ENCODE measurements at places on chromosomes 1 and 21. TPM values are rescaled to one million over a fixed set of nuclear protein-coding genes. Genes with fewer than 3 reads are reported as not detected.

CHIA gene
- not detected for total RNA-seq

DNA sequence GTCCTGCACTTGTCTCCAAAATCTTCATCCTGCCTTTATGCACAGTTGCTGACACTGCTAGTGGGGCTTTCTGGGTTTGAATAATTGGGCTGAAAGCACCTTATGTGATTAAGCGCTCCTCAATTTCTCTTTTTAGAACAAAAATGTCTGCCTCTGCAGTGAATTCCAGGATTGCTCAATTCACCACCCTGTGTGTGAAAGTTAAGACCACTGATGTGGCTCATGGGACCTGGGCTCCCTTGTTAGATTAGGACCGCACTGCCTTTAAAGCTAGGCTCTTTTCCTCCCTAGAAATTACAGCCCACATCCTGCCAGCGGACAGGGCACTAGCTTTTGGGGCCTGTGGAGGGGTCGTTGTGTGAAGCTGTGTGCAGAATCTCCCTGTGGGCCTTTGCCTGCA is 18.8 kb downstream of the KIAA1614 start:
- no peak for DNase-seq

- no peak for DNase-seq
Measured at GRCh38 chr1:195597891-195598290, 1010.3 kb downstream of the KCNT2 start.

- no peak for DNase-seq
Measured at GRCh38 chr1:38213646-38214434, 167.2 kb upstream of the POU3F1 start.

DNA sequence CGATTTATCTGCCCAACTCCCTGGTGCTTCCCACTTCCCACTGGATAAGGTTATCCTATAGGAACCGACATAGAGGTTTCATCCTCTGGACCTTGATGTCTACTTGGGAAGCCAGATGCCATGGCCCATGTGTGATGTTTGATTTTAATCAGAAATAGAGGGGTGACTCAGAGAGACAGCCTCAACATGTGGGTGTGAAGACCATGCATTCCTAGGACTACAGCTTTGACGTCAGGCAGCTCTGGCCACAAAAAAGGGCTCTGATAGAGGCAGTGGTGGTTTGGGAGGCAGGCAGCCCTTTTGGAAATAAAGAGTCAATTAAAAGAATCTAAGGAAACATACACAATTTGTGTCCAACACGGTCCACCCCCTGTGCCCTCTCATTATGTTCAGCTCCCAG is 5.2 kb upstream of the SH2D2A start:
- DNase-seq: no peak

- no peak for DNase-seq
Measured at GRCh38 chr1:201570886-201571624, 32.1 kb downstream of the NAV1 start.

GRCh38 chr1:109240158-109241152 is 8.9 kb upstream of the CELSR2 start:
- DNase-seq: peak; percentile 85

- no peak for DNase-seq
Measured at GRCh38 chr1:97308131-97308530, 586.5 kb downstream of the PTBP2 start.

DNA sequence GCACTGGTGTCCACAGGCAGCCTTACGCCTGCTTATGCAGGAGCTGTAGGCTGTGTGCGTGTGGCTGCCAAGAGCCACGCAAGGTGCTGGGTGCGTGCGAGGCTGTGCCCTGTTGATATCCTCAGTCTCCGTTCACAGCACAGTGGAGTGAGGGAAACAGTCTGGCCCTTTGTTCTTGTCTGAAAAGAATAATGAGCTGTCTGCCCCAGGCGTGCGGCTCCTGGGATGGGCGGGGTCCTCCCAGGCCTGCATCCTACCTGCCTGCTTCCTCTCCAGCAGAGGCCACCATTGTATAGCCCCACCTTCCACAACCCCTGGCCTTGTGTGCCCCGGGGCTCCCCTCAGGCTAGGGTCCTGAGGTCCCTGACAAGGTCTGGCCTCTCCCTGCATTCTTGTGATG is 47.0 kb upstream of the KDM4A start:
- DNase-seq: no peak

- DNase-seq: no peak
Measured at GRCh38 chr1:92538048-92538412, 51.3 kb upstream of the GFI1 start.

DNA sequence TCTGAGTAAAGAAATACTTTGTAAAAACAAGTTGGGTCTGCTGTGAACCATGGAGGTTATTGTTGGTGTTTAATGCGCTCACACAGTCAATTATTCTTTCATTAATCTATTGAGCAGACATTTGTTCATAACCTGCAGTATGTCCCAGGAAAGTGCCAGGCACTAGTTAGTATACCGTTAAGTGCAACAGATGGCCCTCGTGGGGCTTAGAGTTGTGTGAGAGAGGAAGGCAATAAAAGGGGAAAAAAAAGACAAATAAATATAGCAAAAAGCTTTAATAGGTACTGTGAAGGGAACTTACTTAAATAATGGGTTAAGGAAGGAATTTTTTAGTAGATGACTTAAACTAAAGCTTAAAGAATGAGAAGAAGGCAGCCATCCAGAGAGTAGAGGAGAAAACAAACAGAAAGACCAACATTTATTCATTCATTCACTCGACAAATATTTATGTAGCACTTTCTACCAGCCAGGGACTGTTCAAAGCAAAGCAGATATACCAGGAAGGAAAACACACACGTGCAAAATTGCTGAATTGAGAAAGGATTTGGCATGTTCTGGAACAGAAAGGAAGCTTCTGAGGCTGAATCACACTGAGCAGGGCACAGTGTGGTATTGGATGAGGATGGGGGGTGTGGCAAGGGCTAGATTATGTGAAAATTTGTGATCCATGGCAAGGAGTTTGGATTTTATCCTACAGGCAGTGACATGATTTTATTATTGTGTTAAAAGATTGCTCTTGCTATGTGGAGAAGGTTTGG is 296.1 kb upstream of the SGIP1 start:
- no peak for DNase-seq

MNDA gene
- total RNA-seq: 4.9 TPM

- DNase-seq: no peak
Measured at GRCh38 chr1:16924216-16924918, 2.6 kb downstream of the CROCC start.

DNA sequence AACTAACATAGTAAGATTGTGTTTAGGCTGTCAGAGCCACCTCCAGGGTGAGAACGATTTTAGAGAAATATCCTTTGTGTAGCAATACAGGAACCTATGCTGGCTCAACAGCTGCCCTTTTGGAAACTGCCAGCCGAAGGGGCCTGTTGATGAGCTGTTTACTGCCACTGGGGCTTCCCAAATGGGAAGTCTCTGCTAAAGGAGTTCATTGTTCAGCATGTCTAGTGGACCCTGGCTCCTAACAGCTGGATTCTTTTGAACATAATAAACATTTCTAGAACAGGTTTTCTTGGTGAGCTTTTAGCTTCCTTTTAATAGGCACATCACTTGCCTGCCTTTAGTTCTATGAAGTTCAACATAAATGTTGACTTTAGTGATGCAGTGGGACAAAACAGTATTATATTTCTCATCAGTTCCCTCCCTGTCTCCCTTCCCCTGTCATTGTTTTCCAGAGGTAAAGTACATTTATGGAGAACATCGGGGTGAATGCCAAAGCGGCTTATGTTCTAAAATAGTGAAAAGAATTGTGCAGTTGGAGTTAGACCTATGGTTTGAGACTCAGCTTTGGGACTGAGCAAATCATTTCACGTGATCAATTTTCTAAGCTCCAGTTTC is 57.4 kb downstream of the UCK2 start:
- DNase-seq: no peak

- no peak for DNase-seq
Measured at GRCh38 chr21:46068516-46069079, 29.3 kb upstream of the COL6A2 start.

DNA sequence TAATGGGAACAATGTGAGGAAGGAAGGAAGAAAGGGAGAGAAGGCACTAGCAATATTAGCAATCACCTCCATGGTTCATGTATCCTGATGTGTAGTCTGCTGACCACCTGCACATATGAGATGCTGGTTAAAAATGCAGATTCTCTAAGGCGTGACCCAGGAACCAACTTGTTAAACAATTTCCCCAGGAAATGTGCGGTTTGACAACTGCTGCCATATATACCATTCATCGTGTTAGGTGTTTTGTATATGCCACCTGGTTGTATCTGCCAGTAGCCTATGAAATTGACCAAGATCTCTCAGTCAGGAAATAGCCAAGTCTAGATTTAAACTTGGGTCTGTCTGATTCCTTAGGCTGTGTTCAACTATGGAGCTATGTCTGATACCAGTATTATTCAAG is 4.1 kb downstream of the SEMA4A start:
- DNase-seq: no peak

GNAT2 gene
- total RNA-seq: not detected

RAB3B gene
- total RNA-seq: not detected

CSF3R gene
- 6.4 TPM for total RNA-seq

- no peak for DNase-seq
Measured at GRCh38 chr1:91022518-91022929, 689 bp upstream of the ZNF644 start.

GRCh38 chr1:100835866-100836842 is 58.5 kb downstream of the EXTL2 start:
- no peak for DNase-seq

- DNase-seq: no peak
Measured at GRCh38 chr1:113178106-113178505, 105.1 kb downstream of the LRIG2 start.

GRCh38 chr1:230076121-230076520 is 9.1 kb downstream of the GALNT2 start:
- no peak for DNase-seq

GRCh38 chr1:25001125-25001915 is 71.2 kb upstream of the RUNX3 start:
- no peak for DNase-seq

DNA sequence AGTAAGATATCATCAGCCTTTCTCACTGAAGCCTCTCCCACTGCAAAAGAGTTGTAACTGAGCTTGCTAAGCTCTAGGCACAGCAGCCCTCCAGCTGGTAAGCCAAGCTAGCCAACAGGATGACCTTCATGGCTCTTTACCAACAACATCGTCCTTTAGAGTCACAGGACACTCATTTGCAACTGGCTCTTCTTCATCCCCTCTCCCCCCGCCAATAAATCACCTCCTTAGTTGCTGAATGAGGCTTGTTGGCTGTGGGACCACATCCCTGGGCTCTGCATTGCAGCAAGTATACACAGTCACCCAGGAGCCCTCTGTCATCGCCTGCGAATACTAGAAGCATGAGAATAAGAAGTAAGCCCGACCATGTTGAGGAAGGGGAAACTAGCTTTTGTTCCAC is 16.0 kb upstream of the ZNF697 start:
- no peak for DNase-seq

GPR25 gene
- not detected for total RNA-seq

- no peak for DNase-seq
Measured at GRCh38 chr1:153343811-153344717, 4.6 kb downstream of the PGLYRP4 start.

TENT5C gene
- total RNA-seq: 16.7 TPM

DCAF6 gene
- 234 TPM for total RNA-seq

PRRX1 gene
- total RNA-seq: 36.5 TPM

GRCh38 chr1:34721646-34722355 is 33.0 kb upstream of the GJB5 start:
- DNase-seq: no peak

DNA sequence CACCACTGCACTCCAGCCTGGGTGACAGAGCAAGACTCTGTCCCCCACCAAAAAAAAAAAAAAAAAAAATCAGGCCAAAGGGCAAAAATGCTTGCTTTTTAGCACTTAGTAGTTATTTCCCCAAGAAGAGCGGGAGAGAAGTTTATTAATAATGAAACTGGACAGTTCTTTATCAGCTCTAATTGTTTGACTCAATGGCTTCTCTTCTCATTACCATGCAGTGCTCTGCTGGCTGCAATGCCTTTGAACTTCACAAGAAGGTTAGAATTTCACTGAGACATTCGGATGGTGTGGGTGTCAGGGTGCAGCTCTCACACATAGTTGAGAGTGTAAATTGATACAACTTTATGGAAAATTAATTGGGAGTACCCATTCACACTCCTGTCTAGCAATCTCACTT is 63.7 kb downstream of the EDARADD start:
- no peak for DNase-seq

DNA sequence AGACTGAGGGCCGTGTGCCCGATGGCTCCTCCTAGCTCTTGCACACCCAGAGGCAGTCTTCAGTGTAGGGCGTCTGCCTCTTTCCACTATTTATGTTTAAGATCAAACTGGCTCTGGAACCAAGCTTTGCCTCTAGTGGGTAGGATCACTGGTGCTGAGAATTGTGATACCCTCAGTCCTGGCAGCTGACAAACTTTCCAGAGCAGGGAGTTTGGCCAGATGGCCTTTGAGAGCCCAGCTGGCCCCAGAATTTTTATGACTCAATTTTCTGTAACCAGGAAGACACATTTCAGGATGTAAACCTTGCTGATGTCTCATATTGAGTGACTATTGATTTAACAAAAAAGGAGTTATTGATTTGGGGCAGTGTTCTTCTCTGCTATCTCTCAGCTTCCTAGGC is 6.7 kb downstream of the COQ8A start:
- DNase-seq: no peak

DNA sequence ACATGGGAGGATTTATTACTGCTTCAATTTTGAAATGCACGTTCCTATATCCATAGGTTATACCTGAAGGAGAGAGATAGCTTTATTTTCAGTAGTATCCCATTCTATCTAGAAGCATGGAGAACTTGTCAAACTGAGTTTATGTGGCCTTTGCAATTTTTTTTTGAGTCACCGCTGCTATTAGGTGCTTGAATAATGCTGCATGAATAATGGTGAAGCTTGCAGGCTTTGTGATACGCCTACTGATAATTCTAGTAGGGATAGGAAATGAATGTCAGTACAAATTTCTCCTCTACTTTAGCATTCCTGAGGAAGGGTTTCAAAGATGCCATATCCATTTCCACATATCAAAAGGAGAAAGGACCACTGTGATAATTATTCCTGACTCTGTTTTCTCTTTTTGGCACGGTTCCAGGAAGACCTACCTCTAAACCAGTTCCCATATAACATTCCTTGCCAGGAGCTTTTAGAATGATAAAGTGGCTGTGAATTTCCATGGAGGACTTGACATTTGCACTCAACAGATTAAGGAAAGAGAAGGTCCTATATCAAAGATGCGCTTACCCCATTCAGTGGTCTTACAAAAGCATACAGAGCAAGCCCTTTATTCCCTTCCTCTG is 83.5 kb downstream of the SPATA46 start:
- DNase-seq: no peak

GRCh38 chr1:10835822-10836421 is 39.5 kb upstream of the CASZ1 start:
- peak; percentile 41 for DNase-seq

Data from left ventricle myocardium superior (tissue), 1 donor.